ENCODE measurements at places on chromosomes 6 and 20.
A peak's percentile ranks its signal among the peaks of the same experiment; 100 is the strongest.

- peak; percentile 38 for DNase-seq
Observed at GRCh38 chr6:161918628-161919205, 644.9 kb upstream of the AGPAT4 start.

DNA sequence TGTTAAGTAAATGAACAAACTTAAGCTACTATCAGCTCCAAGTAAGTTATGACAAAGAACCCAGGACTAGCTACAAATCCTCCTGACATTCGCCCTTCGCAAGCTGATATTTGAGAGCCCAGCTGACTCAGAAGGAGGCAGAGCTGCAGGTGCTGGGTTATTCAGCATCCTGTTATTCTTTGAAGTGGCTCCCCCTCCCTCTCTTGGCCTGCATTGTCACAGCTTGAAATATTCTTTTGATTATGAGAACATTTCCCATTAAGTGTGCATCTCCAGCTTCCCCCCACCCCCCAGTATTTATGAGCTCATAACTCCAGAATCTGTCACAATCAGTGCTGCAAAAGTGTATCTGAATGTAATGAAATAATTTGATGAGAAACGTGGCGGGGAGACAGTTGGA is 78.8 kb upstream of the RALY start:
- no peak for DNase-seq

- DNase-seq: no peak
Observed at GRCh38 chr6:15304337-15305042, 58.6 kb downstream of the JARID2 start.

DNA sequence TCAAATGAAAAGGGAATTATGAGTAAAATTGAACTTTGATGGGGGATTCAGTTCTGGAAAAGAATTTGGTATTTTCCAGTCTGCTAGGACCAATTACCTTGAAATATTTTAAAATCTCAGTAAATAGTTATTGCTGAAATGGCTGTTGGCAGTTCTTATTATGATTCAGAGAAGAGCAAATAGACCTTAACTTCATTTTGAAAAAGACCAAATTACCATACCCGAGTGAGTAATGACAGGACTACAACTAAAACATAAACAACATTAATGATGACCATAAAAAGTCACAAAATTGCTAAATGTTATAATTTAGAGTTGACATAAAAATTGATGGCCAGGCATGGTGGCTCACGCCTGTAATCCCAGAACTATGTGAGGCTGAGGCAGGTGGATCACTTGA is 21.7 kb downstream of the TRIM38 start:
- DNase-seq: no peak

GRCh38 chr6:135707426-135707825 is 144.1 kb upstream of the PDE7B start:
- DNase-seq: no peak

DNA sequence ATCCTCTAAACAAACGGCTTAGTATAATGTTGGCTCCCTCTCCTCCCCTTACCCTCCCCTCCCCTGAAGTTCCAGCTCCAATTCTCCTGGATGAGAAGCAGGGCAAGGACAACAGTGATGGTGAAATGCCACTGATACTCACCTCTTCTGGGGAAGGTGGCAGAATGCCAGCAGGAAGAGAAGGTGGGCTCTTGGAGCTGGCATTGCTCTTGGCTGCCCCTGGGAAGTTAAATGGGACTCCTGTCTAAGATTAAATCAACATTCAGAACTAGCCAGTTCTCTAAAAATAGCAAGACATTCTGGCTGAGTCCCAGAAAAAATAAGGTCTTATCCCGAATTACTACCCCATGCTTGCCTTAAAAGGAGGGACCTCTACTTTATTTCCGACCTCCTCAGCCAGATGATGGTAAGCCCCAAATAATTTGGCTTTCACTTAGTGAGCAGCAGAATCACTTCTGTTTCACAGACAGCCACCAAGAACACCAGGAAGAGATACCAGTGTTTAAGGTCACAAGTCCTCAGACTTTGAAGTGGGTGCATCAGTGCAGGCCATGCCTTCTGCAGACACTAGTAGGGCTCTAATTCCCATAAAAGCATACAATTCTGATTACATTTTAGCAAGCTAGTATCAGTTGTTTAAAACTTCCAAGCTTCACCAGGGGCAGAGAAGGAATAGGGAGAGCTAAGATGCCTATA is 46.0 kb upstream of the IL17A start:
- peak; percentile 45 for DNase-seq

GRCh38 chr6:157410045-157410444 is 29.1 kb downstream of the ZDHHC14 start:
- DNase-seq: no peak

DNA sequence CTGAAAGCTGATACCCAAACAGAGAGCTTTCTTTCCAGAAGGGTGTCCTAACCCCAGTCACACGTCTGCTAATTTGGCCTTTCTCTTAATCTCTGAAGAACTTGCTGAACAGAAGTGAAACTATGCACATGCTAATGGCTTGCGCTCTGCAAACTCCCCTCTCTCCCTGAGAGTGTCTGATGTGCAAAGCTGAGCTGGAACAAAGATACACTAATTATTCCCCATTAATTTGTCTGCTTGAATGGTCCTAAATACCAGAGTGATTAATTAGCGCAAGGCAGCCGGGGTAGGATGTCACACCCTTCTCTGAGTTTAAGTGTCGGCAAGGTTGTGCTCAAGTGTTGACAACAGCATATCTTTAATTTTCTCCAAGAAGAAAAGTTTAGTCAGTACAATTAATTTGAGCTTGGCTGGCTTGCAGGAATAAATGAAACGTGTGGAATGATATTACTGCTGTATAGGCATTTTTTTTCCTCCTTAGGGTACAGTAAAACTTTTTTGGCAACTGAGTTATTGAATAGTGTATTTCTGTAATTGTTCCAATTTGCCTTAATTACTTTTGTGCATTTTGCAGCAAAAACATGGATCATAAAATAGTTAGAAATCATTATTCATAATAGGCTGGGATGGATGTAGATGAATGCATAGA is 715.9 kb upstream of the POU3F2 start:
- DNase-seq: no peak

DNA sequence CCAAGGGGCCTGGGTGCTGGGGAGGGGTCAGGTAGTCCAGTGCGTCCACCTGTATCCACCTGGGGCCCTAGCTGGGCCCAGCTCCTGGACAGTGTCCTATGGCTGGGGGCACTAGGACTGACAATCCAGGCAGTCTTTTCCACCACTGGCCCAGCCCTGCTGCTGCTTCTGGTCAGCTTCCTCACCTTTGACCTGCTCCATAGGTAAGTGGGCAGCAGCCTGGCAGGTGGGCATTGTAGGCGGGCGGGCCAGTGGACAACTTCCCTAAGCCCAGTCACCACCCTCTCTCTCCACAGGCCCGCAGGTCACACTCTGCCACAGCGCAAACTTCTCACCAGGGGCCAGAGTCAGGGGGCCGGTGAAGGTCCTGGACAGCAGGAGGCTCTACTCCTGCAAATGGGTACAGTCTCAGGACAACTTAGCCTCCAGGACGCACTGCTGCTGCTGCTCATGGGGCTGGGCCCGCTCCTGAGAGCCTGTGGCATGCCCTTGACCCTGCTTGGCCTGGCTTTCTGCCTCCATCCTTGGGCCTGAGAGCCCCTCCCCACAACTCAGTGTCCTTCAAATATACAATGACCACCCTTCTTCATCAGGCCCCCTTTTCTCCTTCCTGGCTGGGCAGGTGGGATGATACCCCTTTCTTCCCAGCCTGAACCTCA is 584 bp downstream of the C20orf141 start:
- no peak for DNase-seq

GRCh38 chr20:34055290-34055689 is 56.8 kb downstream of the EIF2S2 start:
- no peak for DNase-seq

DNA sequence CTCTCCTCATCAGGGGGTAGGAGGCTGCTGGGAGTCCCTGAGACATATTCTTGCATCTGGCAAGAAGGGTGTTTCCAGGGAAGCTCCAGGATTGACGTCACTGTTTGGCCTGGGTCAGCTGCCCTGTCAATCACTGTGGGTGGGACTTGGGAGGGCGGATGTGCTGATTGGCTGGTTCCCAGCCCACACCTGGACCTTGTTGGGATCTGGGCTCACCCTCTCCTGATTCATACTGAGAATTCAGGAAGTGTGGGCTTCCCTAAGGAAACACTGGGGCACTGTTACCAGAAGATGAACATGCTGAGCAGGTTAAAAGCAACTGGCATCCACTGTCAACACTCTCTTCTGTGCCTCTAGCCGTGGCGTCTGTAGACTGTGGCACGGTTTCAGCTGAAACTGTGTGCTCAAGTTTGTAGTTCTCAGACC is 36.5 kb downstream of the CDH26 start:
- no peak for DNase-seq

DNA sequence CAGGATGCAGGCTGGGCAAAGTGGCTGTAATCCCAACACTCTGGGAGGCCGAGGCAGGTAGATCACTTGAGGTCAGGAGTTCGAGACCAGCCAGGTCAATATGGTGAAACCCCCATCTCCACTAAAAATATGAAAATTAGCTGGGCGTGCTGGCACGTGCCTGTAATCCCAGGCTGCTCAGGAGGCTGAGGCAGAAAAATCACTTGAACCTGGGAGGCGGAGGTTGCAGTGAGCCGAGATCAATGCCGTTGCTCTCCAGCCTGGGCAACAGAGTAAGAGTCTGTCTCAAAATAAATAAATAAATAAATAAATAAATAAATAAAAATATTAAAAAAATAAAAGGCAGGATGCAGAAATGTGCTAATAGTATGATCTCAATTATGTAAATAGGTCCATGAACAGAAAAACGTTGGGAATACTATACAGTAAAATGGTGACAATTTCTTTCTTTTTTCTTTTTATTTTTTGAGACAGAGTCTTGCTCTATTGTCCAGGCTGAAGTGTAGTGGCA is 8.4 kb upstream of the CBFA2T2 start:
- no peak for DNase-seq

- no peak for DNase-seq
Observed at GRCh38 chr6:108748055-108748454, 100.2 kb upstream of the ARMC2 start.

All from COR-L47 (cell line).